Umbilical cord (tissue), 2 donors: ENCODE measurements at places on chromosomes 7 and 10. TPM values are rescaled to one million over a fixed set of nuclear protein-coding genes. Genes with fewer than 3 reads are reported as not detected.
A peak's percentile ranks its signal among the peaks of the same experiment; 100 is the strongest.

- DNase-seq = no peak
Observed at GRCh38 chr10:70921285-70921684, 32.9 kb upstream of the PCBD1 start.

DNA sequence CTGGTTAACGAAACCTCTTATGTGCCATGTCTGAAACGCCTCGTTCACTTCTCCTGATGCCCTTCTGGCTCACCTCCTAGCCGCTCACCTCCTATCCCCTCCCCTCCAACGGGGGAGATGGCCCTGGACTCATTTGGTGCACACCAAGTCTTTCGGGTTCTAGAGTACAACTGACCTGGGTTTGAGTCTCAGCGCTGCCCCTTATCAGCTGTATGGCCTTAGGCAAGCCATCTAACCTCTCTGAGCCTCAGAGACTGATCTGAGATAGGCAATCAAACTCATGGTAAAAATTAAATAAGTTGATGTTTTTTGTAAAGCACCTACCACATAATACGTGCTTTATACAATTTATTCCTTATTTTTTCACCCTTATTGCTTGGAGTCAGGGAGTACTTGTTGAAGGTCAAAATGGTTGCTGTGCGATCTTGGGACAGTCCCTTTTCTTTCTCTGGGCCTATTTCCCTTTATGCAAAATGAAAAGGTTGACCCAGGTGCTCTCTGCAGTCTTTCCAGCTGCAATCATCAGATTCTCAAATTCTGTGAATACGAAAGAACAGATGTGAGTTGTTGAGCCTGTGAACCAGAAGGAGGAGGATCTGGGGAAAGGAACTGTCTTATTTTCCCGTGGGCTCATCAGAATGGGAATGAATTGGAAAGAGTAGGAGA, 31.2 kb upstream of the PLEKHA1 start:
- no peak for DNase-seq

GRCh38 chr7:42025635-42026375, 211.2 kb downstream of the GLI3 start:
- DNase-seq = no peak

DNA sequence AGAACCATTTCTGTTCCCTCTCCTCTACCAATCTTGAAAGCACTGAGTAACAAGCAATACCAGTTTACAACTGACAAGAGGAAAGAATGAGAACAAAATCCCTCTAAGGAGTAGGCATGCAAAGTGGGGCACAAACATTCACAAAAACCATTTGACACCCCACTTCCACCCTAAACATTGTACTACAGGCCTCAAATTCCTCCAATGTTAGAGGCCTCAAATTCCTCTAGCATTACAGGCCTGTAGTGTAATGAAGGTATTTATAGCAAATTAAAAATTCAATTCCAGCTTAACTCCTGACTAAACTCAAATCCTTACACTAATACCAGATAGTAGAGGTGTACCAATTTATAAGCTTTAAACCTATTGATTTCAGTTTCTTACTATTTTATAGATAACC, 85.4 kb downstream of the SIRT1 start:
- DNase-seq = no peak

DNA sequence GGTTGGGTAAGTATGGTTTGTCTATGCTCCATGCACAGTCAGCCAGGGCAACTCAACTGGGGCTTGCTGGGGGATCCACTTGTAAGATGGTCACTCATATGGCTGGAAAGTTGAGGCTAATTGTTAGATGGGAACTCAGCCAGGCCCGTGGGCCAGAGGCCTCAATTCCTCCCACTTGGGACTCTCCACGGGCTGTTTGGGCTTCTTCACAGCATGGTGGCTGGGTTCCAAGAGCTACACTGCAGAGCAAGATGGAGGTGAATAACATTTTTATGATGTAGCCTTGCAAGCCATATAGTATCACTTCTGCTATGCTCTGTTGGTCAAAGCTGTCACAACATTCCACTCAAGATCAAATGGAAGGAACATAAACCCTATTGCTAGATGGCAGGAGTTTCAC, 39.2 kb downstream of the ELMO1 start:
- DNase-seq = no peak

GRCh38 chr7:50119815-50120637, 27.0 kb upstream of the ZPBP start:
- no peak for DNase-seq

- no peak for DNase-seq
Observed at GRCh38 chr7:7671361-7671760, 30.8 kb downstream of the UMAD1 start.

DNA sequence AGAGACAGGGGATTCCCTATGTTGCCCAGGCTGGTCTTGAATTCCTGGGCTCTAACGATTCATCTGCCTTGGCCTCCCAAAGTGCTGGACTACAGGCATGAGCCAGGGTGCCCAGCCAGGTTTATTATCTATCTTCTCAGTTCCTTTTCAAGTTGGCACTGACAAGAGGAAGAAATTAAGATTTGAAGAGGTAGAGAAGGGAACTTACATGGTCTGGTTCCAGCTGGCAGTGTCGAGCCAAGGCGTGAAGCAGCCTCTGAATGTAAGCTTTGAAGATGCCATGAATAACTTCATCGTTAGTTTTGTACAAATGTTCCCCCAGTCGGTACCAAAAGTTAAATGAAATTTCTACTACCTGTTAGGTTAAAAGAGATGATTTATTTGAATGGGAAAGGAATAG, 57.7 kb downstream of the TNPO3 start:
- DNase-seq = no peak

DNA sequence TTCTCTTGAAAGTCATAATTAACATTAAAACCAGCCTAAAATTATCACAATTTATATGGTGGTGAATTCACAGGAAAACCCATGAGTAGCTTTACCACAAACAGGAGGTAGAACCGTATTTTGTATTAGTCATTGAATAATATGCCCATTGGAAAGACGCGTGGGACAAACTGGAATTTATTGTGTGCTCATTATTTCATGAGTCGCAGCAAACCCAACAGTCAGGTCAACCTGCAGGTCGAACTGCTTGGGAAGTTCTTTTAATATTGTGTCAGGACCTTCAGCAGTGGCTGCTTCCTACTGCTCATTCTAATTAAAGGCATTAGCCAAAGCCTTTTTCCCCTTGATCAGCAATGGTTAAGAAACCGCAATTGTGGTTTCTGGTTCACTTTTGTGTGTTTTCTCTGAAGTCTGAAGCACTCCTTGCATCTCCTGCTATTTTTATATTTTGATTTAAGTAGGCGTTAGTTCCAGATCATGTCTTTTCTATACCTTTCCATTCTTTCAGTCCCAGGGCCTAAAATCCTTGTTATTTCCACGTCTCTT, 100.1 kb downstream of the RAB11FIP2 start:
- DNase-seq = no peak

DNA sequence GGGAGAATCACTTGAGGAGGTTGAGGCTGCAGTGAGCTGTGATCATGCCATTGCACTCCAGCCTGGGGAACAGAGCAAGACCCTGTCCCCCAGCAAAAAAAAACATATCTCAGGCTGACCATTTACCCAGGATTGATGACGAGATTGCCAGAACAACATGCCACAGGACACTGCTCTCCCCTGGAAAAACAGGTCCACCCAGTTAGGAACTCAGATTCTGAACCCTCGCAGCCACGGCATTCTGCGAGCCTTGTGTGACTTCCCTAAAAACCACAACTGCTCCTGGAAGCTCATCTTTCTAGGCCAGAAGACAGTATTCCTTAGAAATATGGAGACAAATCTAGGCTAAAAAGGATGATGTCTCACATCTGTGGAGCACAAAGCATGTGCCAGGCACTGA, 42.1 kb upstream of the SH2B2 start:
- no peak for DNase-seq

DNA sequence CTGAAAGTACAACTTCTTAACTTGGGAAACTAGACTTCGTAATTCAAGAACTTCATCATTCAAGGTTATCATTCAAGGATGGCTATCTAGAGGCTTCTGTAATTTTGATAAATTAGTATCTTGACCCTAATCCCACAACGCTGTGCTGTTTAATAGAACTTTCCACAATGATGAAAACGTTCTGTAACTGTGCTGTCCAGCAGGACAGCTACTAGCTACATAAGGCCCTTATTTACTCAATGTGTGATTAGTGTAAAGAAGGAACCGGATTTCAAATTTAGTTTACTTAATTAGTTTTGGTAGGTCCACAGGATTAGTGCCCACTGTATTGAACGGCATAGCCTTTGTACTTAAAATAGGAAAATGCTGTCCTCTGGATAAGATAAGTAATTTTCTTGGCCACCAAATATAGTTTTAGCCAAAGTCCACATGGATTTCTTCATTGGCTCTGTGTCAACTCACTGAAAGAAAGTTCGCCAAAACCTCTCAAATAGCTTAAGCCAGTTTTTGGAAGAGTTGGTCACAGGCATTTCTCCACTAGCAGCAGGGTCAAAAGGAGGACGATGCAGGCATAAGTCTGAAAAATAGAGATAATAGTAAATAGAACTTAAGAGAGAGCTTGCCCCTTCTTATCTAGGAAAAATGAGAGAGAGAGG, 17.3 kb downstream of the DGKI start:
- DNase-seq = no peak

DNA sequence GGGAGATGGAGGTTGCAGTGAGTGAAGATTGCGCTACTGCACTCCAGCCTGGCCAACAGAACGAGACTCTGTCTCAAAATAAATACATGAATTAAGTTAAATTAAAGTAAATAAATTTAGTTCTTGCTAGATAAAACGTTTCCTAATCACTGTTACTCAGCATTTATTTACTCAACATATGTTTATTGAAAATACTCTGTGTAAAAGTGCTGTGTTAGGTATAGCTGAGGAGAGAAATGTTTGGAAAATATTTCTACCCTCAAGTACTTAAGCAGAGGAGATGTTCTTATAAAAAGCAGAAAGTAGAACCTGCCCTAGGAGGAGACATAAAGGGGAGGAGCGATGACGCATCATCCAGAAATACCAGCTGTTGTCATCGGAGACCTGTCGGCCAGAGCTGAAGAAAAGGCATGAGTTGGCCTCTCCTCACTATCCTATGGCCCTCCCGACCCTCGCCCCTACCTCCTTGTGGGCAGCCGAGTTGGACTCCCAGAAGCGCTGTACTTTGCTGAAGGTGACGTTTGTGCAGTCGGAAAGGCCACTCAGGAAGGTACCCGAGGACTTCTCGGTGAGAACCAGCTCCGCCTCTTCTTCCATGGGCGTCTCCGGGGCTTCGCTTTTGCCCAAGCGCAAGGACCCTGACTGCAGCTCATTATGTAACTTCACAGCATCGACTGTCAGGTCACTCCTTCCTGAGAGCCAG, 1.1 kb downstream of the RRP12 start:
- DNase-seq = peak; percentile 31

GRCh38 chr7:6360841-6361240, 86.9 kb downstream of the DAGLB start:
- DNase-seq = no peak

DNA sequence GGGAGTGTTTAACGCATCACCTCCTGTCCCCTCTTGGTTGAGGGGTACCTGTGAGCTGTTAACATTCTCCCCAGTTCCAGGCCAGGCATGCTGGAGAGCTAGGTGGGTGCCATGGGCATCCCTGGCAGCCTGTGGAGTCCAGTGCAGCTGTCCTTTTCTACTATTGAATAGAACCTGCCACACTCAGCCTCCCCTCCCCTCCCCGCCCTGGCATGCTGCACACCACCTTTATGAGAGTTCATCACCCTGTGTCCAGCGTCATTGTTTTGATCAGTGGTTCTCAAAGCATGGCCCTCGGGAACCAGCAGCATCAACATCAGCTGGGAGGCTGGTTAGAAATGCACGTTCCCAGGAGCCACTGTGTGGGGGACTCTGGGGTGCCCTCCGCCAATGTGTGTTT, 157.3 kb upstream of the PRR15 start:
- DNase-seq = no peak

The CNTNAP2 gene
- total RNA-seq = 81.1 TPM

The EVX1 gene
- 1.7 TPM for total RNA-seq

The IFIT1B gene
- 26.5 TPM for total RNA-seq

The COL1A2 gene
- 19,645 TPM for total RNA-seq

The CDHR3 gene
- 1.7 TPM for total RNA-seq

The MOSPD3 gene
- total RNA-seq = 7.2 TPM

The PTTG1IP2 gene
- total RNA-seq = not detected

The PRSS37 gene
- 0.72 TPM for total RNA-seq

The EXOC4 gene
- 81.9 TPM for total RNA-seq

The ACSL5 gene
- 3.1 TPM for total RNA-seq
